Large intestine (tissue), 12 donors: ENCODE measurements at places on chromosomes 2 and 18. TPM values are rescaled to one million over a fixed set of nuclear protein-coding genes. Genes with fewer than 3 reads are reported as not detected.

DNA sequence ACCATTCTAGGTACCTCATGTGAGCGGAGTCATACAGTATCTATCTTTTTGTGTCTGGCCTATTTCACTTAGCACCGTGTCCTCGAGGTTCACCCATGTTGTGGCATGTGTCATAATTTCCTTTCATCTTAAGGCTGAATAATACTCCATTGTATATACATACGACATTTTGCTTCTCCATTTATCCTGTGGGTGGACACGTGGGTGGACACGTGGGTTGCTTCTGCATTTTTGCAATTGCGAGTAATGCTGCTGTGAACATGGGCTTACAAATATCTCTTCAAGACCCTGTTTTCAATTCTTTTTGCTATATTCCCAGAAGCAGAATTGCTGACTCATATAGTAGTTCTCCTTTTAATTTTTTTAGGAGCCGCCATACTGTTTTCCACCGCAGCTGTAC, 243.6 kb upstream of the EPAS1 start:
- no peak overlapping the region for H3K4me3 ChIP-seq
- no peak overlapping the region for H3K27ac ChIP-seq
- peaks cover 4% of the 10 kb centered on the region for H3K36me3 ChIP-seq
- peaks cover 7% of the 10 kb centered on the region for H3K4me1 ChIP-seq

GRCh38 chr18:44423814-44424644, 256.7 kb upstream of the SETBP1 start:
- no peaks in the 10 kb centered on the region for H3K27me3 ChIP-seq
- no peaks in the 10 kb centered on the region for H3K36me3 ChIP-seq
- H3K4me1 ChIP-seq, result no peaks in the 10 kb centered on the region
- no peak for DNase-seq
- H3K27ac ChIP-seq, result no peak overlapping the region

- H3K4me1 ChIP-seq, result no peaks in the 10 kb centered on the region
- no peak for DNase-seq
- no peak overlapping the region for H3K27ac ChIP-seq
Observed at GRCh38 chr2:240462707-240463273, 27.3 kb downstream of the GPC1 start.

GRCh38 chr2:109353806-109354745, 225.1 kb downstream of the SH3RF3 start:
- no peak for DNase-seq
- H3K27me3 ChIP-seq, result no peaks in the 10 kb centered on the region
- no peaks in the 10 kb centered on the region for H3K4me1 ChIP-seq
- H3K4me3 ChIP-seq, result no peak overlapping the region
- H3K27ac ChIP-seq, result no peak overlapping the region
- no peaks in the 10 kb centered on the region for H3K36me3 ChIP-seq

GRCh38 chr18:907115-907884, 2.6 kb downstream of the ADCYAP1 start:
- H3K4me1 ChIP-seq, result peaks cover 16% of the 10 kb centered on the region
- H3K4me3 ChIP-seq, result peak overlapping the region; percentile 30
- H3K36me3 ChIP-seq, result no peaks in the 10 kb centered on the region
- no peak overlapping the region for H3K27ac ChIP-seq
- peak; percentile 25 for DNase-seq
- peaks cover 88% of the 10 kb centered on the region for H3K27me3 ChIP-seq

GRCh38 chr2:217437290-217437870, 565.4 kb downstream of the TNS1 start:
- H3K36me3 ChIP-seq, result no peaks in the 10 kb centered on the region
- H3K27me3 ChIP-seq, result no peaks in the 10 kb centered on the region
- H3K27ac ChIP-seq, result no peak overlapping the region
- H3K4me3 ChIP-seq, result no peak overlapping the region
- H3K4me1 ChIP-seq, result peaks cover 33% of the 10 kb centered on the region

DNA sequence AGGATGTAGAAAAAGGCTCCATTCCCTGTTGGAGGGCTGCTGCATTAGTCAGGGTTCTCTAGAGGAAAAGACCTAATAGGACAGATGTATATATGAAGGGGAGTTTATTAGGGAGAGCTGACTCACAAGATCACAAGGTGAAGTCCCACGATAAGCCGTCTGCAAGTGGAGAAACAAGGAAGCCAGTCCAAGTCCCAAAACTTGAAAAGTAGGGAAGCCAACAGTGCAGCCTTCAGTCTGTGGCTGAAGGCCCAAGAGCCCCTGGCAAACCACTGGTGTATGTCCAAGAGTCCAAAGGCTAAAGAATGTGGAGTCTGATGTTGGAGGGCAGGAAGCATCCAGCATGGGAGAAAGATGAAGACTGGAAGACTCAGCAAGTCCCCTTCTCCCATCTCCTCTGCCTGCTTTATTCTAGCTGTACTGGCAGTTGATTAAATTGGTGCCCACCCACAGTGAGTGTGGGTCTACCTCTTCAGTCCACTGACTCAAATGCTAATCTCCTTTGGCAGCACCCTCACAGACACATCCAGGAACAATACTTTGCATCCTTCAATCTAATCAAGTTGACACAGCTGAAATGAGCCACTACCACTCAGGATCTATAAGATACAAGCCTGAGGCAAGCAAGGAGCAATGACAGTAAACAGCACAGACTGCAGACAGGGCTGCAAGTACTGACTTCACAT, 30.0 kb upstream of the ATG16L1 start:
- no peak overlapping the region for H3K4me3 ChIP-seq
- no peak overlapping the region for H3K27ac ChIP-seq
- H3K27me3 ChIP-seq, result peaks cover under 1% of the 10 kb centered on the region
- DNase-seq, result no peak
- no peaks in the 10 kb centered on the region for H3K36me3 ChIP-seq

DNA sequence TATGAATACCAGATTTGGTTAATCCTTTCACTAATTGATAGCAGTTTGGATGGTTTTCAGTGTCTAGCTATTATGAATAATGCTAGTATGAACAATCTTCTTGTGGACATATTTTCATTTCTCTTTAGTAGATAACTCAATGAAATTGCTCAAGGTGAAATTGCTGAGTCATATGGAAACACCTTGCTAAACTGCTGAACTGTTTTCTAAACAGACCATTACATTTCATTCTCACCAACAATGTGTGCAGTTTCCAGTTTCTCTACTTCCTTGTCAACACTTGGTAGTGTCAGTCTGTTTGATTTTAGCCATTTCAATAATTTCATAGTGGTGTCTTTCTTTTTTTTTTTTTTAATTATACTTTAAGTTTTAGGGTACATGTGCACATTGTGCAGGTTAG, 250.0 kb downstream of the HRH4 start:
- H3K4me1 ChIP-seq, result no peaks in the 10 kb centered on the region
- no peaks in the 10 kb centered on the region for H3K27me3 ChIP-seq
- H3K36me3 ChIP-seq, result no peaks in the 10 kb centered on the region
- no peak for DNase-seq
- H3K4me3 ChIP-seq, result no peak overlapping the region

DNA sequence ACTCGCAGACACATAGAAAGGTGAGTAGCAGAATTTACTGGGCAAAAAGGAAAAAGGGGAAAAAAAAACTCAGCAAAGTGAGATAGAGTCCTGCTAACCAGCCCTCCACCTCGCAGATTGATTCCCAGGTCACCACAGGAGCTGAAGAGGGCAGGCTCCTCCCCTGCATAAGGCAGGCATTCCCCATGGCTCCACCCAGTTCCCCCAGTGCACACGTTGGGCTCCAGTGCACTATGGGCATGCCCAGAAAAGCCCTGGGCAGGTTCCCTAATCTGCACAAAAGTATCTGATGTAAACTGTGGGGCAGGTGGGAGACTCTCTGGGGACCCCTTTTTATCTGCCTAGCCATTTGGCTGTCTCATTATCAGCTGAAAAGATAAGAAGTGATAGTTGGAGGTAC, 461.2 kb upstream of the TMEFF2 start:
- H3K4me3 ChIP-seq, result no peak overlapping the region
- no peaks in the 10 kb centered on the region for H3K27me3 ChIP-seq
- H3K4me1 ChIP-seq, result no peaks in the 10 kb centered on the region
- DNase-seq, result no peak

DNA sequence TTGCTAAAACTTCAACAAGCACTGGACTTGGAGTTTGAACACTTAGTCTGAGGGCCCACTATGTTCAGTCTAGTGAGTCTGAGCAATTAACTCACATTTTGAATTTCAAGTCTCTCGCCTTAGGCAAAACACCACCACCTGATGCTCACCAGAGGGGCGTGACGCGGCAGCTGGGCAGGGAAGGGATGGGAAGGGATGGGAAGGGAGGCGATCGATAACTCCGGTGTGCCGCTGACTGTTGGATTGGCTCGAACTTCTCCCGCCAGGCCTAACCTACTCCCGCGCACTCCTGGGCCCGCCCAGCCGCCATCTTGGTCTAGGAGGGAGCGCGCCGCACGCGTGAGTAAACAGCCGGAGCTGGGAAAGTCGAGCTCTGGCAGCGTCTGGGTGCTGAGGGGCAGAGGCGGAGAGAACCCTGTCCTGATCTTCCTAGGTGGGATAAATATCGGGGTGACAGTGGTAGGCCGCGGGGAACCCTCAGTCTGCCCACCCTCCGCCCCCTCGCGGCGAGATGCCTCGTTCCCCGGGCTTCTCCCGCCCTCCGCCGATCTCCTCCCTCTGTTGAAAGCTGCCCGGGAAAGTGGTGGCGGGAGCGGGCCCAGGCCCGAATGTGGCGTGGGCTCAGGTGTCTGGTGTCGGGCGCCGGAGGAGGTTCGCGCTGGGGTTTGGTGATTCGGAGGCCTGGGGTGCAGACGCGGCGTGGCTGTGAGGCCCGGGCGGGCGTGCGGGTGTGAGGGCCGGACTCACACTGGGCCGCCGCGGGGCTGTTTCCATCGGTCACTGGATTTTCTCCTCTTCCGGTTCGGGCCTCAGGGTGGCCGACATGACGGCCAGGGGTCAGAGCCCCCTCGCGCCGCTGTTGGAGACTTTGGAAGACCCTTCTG, at the start of gene RIF1:
Gene RIF1 (plus strand): TSS at position 302 of the 884 bp plus-strand sequence. CDS start 522 bp downstream, at position 824.
- peak; percentile 93 for DNase-seq
- H3K27me3 ChIP-seq, result no peaks in the 10 kb centered on the region
- peak within 1 kb of the TSS; percentile 94 for H3K27ac ChIP-seq

DNA sequence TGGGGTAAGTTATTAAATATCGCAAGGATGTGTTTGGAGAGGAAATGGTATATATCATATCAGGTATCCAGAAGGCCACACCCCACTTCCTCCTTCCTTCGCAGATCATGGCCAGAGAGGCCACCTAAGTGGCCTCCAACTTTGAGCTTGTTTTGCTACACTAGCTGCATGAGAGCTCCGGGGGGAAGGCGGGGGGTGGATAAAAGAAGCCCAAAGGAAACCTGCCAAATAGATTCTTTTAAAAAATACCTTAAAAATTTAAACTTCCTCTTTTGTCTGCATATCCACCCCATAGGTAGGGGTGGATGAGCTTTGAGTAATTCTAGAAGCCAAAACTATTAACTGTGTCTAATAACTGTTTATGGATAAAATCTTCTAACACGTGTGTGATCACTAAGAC, 5.7 kb upstream of the TTR start:
- H3K36me3 ChIP-seq, result no peaks in the 10 kb centered on the region
- H3K27me3 ChIP-seq, result no peaks in the 10 kb centered on the region
- peaks cover 42% of the 10 kb centered on the region for H3K4me1 ChIP-seq
- peak overlapping the region; percentile 63 for H3K27ac ChIP-seq
- DNase-seq, result no peak

- no peak overlapping the region for H3K27ac ChIP-seq
- no peaks in the 10 kb centered on the region for H3K36me3 ChIP-seq
- no peaks in the 10 kb centered on the region for H3K4me1 ChIP-seq
- H3K4me3 ChIP-seq, result no peak overlapping the region
Observed at GRCh38 chr2:30758191-30758651, 49.0 kb downstream of the CAPN13 start.

- no peaks in the 10 kb centered on the region for H3K4me1 ChIP-seq
- H3K36me3 ChIP-seq, result no peaks in the 10 kb centered on the region
- H3K4me3 ChIP-seq, result no peak overlapping the region
- no peak for DNase-seq
Observed at GRCh38 chr2:118982039-118982438, 40.0 kb downstream of the MARCO start.

- DNase-seq, result no peak
- no peaks in the 10 kb centered on the region for H3K36me3 ChIP-seq
- H3K27me3 ChIP-seq, result peaks cover 2% of the 10 kb centered on the region
Observed at GRCh38 chr2:16525265-16525887, 140.3 kb downstream of the CYRIA start.

DNA sequence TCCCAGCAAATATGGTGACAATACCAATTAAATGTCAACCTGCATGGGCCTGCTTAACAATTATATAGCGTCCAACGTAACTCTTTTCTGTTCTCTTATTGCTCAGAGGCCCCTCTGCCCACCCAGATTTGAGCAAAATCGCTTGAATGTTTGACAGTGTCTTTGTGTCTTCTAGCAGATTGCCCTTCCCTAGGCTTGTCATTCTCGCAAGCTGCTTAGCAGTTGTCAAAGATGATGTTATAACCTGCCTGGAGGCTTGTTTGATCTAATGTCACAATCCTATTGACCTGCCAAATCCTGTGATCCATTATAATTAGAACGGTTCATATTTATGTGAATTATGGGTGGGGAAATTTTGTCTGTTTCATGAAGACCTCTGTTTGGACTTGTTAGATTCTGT, 108.8 kb downstream of the FARSB start:
- H3K36me3 ChIP-seq, result no peaks in the 10 kb centered on the region
- no peaks in the 10 kb centered on the region for H3K4me1 ChIP-seq
- DNase-seq, result no peak

- no peak overlapping the region for H3K27ac ChIP-seq
- H3K4me1 ChIP-seq, result no peaks in the 10 kb centered on the region
- DNase-seq, result no peak
- H3K4me3 ChIP-seq, result no peak overlapping the region
- H3K36me3 ChIP-seq, result no peaks in the 10 kb centered on the region
Observed at GRCh38 chr2:18860179-18860578, 270.8 kb upstream of the NT5C1B start.

- H3K27ac ChIP-seq, result no peak overlapping the region
- no peaks in the 10 kb centered on the region for H3K27me3 ChIP-seq
- no peak overlapping the region for H3K4me3 ChIP-seq
- peaks cover 34% of the 10 kb centered on the region for H3K36me3 ChIP-seq
Observed at GRCh38 chr18:31840499-31840898, 79.8 kb upstream of the SLC25A52 start.

The PSMA8 gene
- polyA plus RNA-seq, result 0.04 TPM

The SCTR gene
- 62.9 TPM for polyA plus RNA-seq

The OR6B2 gene
- not detected for polyA plus RNA-seq

The SCLY gene
- 21.5 TPM for polyA plus RNA-seq

The ARHGAP25 gene
- polyA plus RNA-seq, result 3.5 TPM

The SCYGR4 gene
- polyA plus RNA-seq, result 0.03 TPM

The SIGLEC15 gene
- polyA plus RNA-seq, result 2.0 TPM

The RAPGEF4 gene
- polyA plus RNA-seq, result 9.4 TPM
